Tibial nerve (tissue), 4 donors: ENCODE measurements at places on chromosomes 5 and 9. TPM values are rescaled to one million over a fixed set of nuclear protein-coding genes. Genes with fewer than 3 reads are reported as not detected.

- DNase-seq = peak; percentile 7
Observed at GRCh38 chr9:101848485-101848919, 110.1 kb upstream of the GRIN3A start.

GRCh38 chr9:100761276-100761802, 183.5 kb downstream of the CAVIN4 start:
- DNase-seq = no peak

DNA sequence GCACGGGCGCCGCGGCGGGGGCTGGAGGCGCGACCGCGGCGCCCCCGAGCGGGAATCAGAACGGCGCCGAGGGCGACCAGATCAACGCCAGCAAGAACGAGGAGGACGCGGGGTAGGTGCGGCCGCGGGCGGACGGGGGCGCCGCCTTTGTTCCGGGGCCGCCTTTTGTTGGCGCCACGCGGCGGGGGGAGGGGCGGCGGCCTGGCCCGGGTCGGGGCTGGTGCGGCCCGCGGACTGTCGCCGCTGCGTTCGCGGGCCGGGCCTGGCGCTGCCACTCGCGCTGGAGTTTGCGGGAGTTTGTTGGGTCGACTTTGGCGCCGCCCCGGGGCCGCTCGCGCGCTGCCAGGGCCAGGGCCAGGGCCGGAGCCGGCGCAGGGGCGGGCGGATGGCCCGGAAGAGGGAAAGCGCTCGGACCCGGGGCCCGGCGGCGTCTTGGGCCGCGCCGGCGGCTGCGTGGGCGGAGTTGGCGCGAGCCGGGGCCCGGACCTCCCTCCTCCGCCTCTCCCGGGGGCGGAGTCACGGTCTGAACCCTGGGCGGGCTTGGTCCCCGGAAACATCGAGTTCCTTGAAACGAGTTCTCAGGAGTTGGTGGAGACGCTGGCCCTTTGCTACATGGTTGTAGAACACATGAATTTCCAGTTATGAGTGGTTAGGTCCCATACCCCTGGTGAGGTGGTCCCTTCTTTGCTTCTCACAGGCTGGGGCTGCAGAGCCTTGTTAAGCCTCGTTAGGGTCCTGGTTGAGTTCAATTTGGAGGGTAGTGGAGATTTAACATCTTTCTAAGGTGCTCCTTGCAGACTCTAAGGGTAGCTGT, 809 bp downstream of the HNRNPAB start:
- peak; percentile 44 for DNase-seq

- DNase-seq = no peak
Observed at GRCh38 chr5:129943936-129944335, 39.7 kb downstream of the CHSY3 start.

DNA sequence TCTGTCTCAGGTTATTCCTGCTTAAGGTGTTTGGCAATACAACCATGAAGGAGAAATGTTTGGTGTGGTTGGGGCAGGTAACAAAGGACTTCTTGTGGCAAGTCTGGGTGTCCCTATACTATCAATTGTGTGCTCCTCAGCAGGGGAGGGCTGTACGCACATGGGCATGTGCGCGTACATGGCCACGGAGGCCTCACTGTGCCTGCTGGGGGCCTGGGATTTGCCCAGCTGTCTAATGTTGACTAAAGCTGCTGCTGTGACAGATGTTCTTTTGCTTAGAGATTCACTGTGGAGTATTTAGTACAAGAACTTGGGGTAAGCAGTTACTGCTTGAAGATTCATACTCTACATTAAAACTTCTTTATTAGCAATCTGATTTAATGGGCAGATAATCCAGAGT, 97.5 kb downstream of the HSPA4 start:
- DNase-seq = no peak

DNA sequence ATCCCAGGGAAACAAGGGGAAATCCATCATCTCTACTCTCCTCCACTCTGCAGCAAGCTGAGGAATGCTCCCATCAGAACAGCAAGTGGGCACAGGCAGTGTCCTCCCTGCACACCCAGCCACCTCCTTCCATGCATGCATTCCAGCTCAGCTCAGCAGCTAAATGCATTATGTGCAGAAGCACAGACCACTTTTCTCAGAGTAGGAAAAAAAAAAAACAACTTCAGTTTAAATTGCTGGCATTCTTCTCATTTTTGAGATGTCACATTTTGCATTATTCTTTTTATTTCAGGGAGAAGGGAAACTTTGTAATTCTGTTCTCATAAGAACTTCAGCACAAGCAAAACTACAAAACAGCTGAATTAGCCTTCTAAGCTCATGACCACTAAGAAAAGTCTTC, 312.2 kb downstream of the SEMA5A start:
- DNase-seq = no peak

DNA sequence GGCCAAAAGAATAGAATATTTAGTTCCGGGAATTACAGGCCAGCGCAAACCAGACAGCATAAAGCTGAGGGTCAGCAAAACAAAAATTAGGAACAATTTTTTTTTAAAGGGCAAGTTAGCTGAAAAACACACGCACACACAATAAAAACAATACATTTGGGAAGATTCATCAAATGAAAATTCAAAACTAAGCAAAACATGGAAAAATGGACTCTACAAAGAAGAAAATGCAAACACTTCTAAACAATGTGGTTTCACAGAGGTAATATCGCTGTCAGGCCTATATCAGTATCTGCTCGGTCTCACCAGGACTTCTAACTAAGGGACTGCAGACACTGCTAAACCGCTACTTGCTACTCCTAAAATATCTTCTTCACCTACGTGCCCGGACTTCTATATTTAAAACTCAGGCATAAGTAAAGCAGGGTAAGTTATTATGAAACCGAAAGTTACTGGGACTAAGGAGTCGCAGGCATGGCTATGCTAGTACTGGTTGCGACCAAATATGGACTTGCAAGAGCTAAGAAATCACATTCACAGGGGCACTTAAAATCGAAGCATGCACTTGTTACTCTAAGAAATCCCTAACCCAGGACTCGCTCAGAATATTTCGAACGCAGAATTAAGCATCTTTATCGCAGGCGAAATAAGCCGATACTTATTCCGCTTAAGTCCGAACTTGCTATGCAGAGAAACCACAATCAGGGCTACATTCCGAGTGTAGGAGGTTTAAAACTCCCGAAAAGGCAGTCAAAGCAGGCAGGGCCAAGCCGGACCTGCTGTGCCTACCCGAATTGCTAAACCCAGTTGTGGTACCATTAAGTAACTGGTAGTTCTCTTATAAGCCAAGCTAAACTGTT, 2.3 kb downstream of the ANXA2R start:
- DNase-seq = no peak

The PTPRD gene
- 5.1 TPM for total RNA-seq

The ARID3C gene
- 0.66 TPM for total RNA-seq

The SLC23A1 gene
- not detected for total RNA-seq

The NCS1 gene
- 5.7 TPM for total RNA-seq

The PCDHGA4 gene
- total RNA-seq = 6.7 TPM

The KLHL3 gene
- total RNA-seq = 27.3 TPM

The RPS23 gene
- total RNA-seq = 2,213 TPM

The MYMK gene
- total RNA-seq = 1.4 TPM

The RALGPS1 gene
- 9.8 TPM for total RNA-seq

The FOXI1 gene
- total RNA-seq = not detected

The STING1 gene
- total RNA-seq = 68.8 TPM
